ENCODE measurements at places on chromosomes 2 and 18.

DNA sequence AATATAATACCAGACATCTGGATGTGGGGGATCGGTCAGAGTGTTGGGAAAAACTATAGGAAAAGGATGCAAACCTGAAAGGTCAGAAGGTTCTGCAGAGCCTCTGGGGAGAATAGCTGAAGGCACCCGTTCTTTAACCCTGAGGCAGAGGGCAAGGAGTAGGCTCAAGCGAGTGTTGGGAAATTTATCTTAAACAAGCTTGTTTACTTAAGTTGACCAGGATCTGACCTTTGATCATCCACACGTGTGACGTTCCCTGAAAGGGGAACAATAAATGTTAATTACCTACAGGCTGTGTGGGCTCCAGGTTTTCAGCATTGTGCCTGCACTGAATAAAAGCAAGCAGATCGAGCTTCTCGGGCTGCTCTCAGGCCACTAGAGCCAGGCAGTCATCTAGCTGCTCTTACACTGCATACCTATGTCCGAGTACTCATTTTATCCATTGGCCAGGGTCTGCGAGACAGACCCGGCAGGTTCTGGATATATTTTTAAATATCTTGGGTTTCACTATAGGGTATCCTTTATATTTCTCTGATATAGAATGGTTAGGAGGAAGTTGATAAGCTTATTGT lies 400.6 kb upstream of the CHST9 start:
- no peak for DNase-seq

GRCh38 chr2:10810202-10811161 lies 2.1 kb downstream of the PDIA6 start:
- peak; percentile 68 for DNase-seq

GRCh38 chr2:230906471-230907230 lies 18.4 kb downstream of the GPR55 start:
- DNase-seq: no peak

- no peak for DNase-seq
Measured at GRCh38 chr18:31100436-31101182, 1.6 kb downstream of the DSC2 start.

- DNase-seq: peak; percentile 71
Measured at GRCh38 chr2:231604101-231604684, 11.5 kb downstream of the TEX44 start.

DNA sequence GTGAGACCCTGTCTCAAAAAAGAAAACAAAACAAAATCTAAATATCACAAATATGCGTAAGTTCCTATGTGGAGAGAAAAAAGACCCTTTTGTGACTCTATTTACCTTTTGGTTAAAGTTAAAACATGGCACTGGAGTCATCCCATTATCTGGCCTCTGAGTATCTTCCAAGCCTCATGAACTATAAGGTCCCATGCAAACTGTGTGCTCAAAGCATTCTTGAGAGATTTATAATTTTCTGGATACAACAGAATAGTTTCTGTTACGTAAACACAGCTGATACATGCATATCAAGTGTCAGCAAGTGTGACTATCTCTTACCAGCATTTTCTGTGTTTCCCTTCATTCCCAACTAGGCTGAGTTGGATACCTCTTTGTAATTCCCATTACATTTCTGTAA lies 8.8 kb upstream of the NOSTRIN start:
- no peak for DNase-seq

DNA sequence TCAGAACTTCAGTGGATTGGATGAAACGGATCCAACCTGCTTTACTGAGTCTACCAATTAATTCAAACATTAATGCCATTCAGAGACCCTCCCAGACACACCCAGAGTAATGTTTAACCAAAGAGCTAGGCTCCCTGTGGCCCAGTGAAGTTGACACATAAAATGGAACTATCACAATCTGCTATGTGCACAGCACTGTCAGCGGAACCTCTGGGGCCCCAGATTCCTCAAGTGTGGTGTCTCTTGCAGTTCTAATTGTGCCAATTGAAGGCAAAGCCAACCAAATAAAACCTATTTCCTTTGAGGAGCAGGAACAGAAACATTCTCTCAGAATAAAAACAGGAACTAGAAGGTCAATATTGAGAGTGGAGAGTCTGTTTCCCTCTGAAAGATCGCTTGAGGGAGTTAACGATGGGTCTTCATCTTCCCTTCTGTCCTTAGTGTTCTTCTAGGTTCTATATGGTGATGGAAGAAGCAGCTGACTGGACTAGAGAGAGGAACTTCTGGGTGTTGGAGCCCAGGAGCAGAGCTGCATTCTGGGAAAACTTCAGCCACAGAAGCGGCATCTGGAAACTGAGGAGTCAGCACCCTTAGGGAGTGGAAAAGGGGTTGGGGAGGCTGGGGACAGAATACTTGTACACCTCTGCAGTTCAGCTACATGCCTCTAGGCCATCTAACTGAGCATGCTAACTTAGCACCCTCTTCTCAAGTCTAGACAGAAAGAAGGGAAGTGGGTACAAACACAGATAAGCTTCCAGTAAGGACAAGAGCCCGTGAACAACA lies 174.4 kb upstream of the FBXO11 start:
- DNase-seq: no peak

DNA sequence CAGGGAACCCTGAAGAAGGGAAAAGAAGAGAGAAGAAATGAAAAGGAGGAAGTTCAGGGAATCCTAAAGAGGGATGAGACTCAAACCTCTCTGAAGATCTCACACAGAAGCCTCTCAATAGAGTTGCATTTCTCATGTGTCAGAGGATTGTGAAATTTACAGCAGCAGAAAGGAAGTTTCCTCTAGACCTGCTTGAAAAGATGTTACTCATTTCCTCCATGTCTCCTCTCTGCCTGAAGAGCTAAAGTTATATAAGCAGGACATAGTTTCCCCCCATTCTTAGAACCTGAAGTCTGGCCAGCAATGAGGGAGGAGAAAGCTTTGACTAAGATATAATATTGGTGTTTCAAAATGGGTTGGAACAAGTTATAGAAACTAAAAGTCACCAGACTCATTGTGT lies 1155.6 kb downstream of the LRP1B start:
- no peak for DNase-seq

DNA sequence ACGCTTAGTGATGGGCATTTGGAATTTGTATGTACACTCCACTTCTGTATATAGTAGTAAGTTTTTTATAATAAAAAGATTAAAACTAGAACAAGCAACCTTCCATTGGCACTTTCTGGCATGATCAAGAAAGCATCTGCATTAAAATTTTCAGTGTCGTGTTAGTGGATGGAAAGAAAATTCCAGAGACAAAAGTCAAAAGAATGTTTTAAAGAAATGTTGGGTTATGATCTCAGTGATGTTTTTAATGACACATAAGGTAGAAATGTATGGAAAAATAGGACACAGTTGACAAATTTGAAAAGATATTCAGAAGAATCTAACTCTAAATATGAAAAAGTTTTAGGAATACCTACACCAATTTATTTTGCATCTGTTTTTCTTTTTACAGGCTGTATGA lies 126.1 kb upstream of the FAM117B start:
- no peak for DNase-seq

DNA sequence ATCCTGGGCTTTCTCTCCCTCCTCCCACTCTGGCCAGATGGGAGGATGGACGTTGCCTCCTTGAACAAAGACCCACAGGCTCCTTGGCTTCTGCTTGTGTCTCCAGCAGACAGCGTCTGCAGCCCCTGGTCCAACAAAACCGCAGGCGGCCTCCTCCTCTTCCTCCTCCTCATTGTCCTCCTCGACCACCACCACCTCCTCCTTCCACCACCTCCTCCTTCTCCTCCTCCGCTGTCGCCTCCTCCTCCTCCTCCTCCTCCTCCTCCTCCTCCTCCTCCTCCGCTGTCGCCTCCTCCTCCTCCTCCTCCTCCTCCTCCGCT lies 45.7 kb upstream of the ALPP start:
- DNase-seq: no peak

GRCh38 chr18:48345596-48345995 lies 63.6 kb downstream of the ZBTB7C start:
- no peak for DNase-seq

GRCh38 chr2:31089645-31090044 lies 48.6 kb downstream of the GALNT14 start:
- no peak for DNase-seq

DNA sequence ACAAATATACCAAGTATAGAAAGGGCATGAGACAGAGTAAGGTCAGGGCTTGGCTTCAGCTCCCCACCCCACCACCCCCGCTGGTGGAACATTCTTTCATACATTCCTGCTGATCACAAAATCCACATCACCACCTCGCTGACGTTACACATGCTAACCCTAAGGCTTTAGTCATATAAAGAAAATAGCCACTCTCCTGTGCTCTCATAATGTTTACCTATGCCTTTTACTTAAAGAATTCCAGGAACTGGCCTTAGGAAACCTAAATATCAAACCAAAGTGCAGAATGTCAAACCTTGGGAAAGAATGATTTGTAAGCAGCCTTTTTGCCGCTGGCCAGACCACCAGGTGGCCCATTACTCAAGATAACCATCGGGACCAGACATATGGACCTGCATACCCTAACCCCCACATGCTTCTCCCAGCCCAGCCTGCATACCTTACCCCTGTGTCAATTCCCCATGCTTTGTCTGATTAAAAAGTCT lies 136.3 kb upstream of the SLC39A10 start:
- DNase-seq: no peak

DNA sequence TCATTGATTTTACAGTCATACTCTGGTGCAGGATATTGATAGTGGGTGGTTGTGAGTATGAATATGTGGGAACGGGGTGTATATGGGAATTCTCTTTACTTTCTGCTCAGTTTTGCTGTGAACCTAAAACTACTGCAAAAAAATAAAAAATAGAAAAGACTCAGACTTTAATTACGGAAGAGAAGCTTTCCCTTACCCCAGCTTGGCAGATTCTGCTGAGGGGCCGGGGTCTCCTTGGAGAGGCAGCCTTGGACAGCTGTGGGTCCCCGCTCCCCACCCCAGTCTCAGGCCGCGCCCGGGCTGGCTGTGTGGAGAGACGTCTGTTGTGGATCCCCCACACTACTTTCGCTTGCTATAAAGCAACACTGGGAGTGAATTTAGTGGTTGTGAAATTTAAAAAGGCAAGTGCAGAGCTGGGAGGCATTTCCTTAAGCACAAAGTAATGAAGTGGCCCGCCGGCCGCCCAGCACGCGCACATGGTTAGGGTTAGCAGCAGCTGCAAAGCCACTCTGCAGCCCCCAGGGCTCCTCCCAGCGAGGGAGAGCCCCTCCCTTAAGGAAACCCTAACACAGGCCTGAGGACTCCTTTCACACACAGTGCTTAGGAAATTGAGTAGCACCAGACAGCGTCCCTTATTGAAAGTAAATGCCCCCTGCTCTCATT lies 102.4 kb downstream of the DDX1 start:
- no peak for DNase-seq

GRCh38 chr2:47782381-47782670 lies 619 bp upstream of the MSH6 start:
- peak; percentile 24 for DNase-seq

- DNase-seq: no peak
Measured at GRCh38 chr2:198720266-198720665, 737.5 kb downstream of the SATB2 start.

DNA sequence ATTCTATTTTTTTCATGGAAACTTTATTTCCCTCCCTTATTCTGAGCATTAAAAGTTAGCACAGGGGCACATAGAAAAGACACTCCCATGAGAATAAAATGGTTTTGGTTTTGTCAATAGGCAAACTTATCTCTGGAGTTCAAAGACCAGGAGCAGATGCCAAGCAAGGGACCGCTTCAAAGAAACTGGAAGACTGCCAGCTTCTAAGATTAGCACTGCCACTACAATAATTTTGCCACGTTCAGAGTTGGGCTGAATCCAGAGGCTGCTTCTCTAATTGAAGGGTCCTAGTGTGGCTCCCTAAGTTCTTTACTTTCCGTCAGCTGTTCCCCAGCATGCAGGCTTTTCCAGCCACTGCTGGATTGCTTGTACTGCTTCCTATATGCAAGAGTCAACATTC lies 681.0 kb upstream of the GCFC2 start:
- no peak for DNase-seq

DNA sequence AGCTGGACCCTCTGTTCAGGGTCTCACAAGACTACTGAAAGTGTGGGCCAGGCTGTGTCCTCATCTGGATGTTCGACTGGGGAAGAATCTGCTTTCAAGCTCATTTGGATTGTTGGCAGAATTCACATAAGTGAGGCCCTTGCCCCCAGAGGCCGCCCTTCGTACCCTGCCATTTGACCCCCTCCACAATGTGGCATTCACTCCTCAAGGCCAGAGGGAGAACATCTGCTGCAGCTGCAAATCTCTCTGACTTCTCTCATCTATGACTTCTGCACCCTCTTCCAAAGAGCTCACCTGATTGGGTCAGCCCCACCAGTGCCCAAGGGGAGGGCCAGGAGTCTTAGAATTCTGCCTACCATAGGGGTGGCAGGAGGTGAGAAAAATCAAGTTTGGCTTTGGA lies 3.9 kb upstream of the CNDP2 start:
- DNase-seq: no peak

DNA sequence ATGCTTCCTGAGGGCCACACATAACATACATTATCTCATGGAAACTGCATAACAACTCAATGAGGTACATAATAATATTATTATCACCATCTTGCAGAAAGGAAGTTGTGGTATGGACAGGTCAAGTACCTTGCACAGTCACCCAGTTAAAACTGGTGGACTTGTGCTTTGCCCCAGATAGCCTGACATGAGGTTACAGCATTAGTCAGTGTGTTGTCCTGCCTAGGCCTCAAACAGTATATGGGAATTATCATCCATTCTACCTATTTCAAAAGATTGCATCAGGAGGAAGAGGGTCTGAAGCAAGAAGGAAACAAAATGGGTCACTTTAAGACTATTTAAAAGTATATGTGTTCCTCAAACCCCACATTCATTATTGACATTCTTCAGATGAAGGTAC lies 5.4 kb upstream of the ANTXR1 start:
- DNase-seq: no peak

DNA sequence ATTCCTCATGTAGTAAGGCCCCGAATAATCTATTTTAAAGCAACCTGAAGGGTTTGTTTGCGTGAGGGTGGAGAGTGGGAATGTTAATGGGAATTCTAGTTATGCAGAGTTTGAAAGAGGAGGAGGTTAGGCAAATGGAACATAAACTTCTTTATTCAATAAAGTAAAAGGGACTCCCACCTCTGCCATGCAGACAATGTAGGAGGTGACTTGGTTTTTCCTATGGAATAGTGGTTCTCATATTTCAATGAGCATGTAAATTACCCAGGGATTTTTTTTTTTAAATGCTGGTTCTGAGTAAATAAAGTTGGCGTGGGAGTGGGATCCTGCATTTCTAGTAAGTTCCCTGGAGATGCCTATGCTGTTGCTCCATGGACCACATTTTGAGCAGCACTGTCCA lies 367.9 kb downstream of the THSD7B start:
- DNase-seq: no peak

Data from GM12865 (cell line).